ENCODE measurements at places on chromosomes 2 and 18.

DNA sequence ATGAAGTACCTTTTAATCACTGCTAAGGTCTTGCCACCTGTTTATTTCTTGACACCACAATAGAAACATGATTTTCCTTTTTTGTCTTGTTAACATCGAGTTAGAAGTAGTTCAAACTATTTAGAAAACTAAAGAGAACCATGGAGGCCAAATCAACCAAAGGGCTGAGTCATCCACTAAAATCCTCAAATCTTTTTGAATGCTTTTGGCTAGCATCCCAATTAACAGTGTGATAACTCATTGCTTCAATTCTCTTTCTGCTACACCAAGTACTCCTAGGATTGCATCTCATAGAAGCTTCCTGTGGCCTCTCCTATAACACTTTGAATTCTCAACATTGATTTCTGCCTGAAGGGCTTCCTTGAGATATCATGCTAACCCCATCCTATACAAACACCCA, 159.9 kb upstream of the MMADHC start:
- no peak for DNase-seq

DNA sequence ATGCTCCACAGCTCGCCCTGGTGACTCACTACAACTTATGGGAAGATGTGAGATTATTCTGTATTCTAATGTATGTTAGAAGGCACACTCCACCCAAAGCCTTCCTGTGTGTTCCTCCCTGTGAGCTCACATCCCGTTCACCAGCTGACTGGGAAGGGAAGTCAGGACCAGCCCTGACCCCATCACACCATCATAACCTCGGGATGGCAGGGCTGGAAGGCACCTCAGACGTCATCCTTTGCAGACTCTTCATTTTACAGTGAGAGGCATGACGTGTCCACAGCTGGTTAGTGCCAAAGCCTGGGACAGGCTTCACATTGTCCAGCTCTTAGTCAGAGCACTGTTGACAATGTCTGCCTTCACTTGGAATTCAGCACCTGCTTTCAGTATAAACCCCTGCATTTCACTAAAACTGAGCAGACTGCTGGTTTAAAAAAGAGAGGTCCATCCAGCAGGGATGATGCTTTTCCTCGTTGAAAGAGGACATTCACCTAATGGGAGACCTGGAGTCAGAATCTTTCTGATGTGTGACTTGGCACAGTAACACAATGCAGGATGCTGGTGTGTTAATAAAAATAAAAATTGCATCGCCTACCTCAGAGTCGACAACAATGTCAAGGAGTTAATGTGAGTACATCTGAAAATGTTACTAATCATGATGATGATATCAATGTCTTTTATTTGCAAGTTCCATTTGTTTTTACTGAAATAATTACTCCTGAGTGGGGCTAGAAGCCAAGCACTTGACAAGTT, 418.0 kb upstream of the TNP1 start:
- no peak for DNase-seq

GRCh38 chr18:47929681-47930198, 719 bp downstream of the SMAD2 start:
- peak; percentile 29 for DNase-seq

- no peak for DNase-seq
Measured at GRCh38 chr2:128485761-128486639, 167.3 kb upstream of the HS6ST1 start.

GRCh38 chr2:112836695-112837117, at the start of gene IL1B:
Gene IL1B (minus strand): TSS chr2:112836779. CDS start chr2:112836229, 550 bp downstream.
- DNase-seq: no peak
